SIG-M5 (cell line): ENCODE measurements at places on chromosomes 3 and 15.

- no peak for DNase-seq
Observed at GRCh38 chr15:35764661-35765519, 218.9 kb upstream of the DPH6 start.

DNA sequence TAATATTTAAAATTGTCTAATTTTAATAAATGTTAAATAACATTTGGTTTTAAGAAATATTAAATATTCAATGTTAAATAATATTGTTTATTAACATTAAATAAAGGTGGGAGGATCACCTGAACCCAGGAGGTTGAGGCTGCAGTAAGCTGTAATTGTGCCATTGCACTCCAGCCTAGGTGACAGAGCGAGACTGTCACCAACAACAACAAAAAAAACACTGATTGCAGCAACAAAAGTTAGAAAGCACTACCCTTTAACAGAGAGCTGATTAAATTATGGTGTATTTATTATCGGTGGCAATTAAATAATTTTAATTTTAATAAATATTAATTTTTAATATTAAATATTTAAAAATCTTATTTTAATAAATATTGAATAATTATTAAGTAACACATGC lies 152.1 kb downstream of the ATG7 start:
- DNase-seq: no peak

GRCh38 chr3:17175187-17175807 lies 290.5 kb downstream of the PLCL2 start:
- no peak for DNase-seq

- no peak for DNase-seq
Observed at GRCh38 chr15:92140796-92141195, 252.9 kb upstream of the ST8SIA2 start.

- no peak for DNase-seq
Observed at GRCh38 chr3:133230195-133230594, 169.7 kb upstream of the BFSP2 start.

DNA sequence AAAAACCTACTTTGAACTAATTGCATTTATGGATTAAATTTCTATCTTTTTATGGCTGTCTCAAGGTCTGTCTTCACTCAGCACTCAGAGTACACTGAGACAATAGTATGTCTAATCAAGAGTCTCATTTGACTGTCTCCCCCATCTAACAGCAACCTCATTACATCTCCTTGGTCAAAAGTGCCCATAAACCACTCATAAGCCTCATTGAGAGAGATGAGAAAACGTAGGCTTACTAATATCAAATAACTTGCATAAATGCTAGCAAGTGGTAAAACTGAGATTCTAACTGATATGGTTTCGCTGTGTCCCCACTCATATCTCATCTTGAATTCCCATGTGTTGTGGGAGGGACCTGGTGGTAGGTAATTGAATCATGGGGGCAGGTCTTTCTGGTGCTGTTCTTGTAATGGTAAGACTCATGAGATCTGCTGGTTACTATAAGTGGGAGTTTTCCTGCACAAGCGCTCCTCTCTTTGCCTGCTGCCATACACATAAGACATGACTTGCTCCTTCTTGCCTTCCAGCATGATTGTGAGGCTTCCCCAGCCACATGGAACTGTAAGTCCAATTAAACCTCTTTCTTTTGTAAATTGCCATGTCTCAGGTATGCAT lies 113.9 kb downstream of the TFDP2 start:
- DNase-seq: no peak

- DNase-seq: no peak
Observed at GRCh38 chr3:2921903-2922302, 188.3 kb downstream of the IL5RA start.

GRCh38 chr3:45131201-45131600 lies 15.0 kb downstream of the CDCP1 start:
- no peak for DNase-seq

- DNase-seq: no peak
Observed at GRCh38 chr3:86562090-86562489, 428.9 kb downstream of the VGLL3 start.

DNA sequence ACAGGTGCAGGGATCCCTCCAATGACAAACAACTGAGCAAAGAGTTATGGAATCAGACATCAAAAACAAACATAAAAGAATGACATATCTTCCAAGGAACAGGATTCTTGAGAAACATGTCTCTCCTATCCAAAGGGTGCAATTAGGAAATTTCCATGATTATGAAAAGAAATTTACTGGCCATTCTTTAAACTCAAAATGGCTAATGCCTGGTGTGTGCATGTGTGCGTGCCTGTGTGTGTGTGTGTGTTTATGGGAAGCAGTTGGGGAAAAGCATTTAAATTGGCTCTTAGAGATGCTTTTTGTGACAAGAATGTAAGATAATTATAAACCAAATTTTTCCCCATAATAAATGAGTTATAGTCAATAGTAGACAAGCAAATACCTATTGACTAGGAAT lies 320.5 kb upstream of the THBS1 start:
- no peak for DNase-seq

- no peak for DNase-seq
Observed at GRCh38 chr3:29741231-29741630, 460.4 kb downstream of the RBMS3 start.

- no peak for DNase-seq
Observed at GRCh38 chr3:37862219-37862902, 681 bp downstream of the CTDSPL start.

DNA sequence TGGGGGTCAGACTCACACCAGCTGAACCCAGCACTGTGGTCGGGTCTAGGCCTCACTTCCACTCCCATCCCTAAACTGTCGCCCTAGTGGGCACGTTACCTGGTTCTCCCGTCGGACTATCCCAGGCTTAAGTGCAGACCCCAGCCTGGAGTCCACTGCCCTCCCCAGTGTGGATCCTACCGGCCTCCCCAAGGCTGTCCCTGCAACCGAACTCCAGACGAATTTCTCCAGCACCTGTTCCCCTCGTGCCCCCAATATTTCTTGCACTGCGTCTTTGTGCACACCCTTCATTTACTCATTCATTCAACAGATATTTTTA lies 26.5 kb downstream of the SLC41A3 start:
- DNase-seq: no peak

- DNase-seq: no peak
Observed at GRCh38 chr15:47784820-47785219, 67.5 kb downstream of the SEMA6D start.

DNA sequence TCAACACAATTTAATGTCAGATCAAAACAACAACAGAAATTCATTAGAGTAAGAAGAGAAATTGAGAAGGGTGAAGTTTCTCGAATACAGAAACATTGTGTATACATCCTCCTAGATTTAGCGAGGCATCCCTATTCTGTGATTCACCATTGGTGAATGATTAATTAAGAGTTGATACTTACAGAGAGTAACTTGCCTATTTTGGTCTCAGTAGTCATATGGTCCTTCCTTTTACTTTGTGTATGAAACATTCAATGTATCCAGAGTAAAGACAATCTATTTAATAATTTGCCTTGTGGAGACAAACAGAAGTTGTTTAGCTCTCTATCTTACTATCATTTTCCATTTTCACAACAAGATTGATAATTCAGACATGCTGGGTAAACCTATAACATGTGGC lies 432.0 kb downstream of the ZPLD1 start:
- no peak for DNase-seq

DNA sequence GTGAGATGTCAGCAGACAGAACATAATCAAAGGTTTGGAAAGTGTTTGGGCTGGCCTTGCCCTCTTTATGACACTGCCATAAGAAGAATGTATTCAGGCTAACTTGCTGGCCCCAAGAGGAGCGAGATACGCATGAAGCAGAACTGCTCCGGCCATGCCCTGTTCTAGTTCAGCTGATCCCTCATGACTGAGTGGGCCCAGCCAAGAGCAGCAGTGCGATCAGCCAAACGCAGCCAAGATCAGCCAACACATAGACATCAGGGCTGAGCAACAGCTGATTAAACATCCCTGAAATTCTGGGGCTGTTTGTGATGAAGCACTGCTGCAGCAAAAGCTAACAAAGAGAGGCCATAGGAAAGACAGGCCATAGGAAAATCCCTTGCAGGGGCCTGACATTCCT lies 24.1 kb downstream of the POMGNT2 start:
- no peak for DNase-seq

- DNase-seq: no peak
Observed at GRCh38 chr15:49988766-49989165, 130.3 kb downstream of the ATP8B4 start.

- no peak for DNase-seq
Observed at GRCh38 chr3:147246906-147247305, 159.4 kb downstream of the ZIC4 start.

- DNase-seq: no peak
Observed at GRCh38 chr3:107604057-107604822, 81.5 kb downstream of the BBX start.

- DNase-seq: no peak
Observed at GRCh38 chr3:149462581-149463011, 11.9 kb upstream of the TM4SF4 start.
